KG1 (cell line): ENCODE measurements at places on chromosomes 6 and 20.

DNA sequence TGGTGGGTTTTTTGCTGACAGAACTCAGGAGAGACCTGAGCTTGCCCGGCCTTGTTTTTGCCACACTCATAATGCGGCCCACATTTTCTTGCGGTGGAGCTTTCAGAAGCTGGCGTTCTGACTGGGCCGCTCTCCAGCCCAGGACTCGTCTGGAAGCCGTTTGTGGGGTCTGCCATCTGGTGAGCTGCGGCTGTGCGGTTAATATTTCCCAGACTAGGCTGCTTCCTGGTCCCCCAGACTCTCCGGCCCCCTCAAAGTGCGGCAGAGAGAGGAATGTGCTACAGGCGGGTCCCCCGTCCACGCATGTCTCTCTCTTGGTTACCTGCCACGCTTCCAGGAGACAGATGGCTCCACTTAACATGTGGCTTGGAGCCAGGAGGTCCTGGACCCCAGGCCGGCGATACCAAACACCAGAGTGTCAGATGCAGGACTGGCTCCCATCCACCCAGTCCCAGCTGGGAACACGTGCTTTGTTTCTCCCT, 128.9 kb upstream of the PMEPA1 start:
- no peak for DNase-seq

DNA sequence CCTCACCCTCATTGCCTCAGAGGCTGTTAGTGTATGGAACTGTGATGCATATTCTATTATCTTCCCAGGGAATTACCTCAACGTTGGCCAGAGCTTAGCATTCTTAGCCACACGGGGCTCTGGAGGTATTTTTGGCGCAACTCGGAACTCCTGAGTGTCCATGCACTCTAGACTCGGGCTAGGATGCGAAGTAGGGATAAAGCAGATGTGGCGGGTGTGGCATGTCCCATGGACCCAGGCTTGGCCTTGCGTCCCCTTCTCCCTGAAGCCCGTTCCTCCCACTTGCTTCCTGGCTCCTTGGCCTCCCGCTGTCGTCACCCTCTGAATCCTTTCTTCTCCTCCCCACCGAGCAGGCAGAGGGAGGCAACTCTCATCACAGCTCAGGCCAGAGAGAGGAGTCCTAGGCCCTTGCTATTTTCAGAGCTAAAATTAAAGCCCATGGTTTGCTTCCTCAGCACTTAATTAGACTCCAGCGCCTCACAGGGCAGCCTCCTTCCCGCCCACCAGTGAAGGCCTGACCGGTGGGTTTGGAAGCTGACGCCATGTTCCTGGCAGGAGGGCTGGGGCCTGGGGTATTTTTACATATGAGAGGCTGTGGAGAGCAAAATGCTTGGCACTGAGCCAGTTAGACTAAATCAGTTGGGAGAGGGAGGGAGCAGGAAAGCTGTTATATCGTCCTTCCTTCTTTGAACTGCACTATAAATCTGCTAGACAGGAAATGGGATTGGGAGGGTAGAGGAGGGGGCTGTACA, 138.7 kb downstream of the FOXO3 start:
- DNase-seq, result no peak

GRCh38 chr6:90186026-90186425, 110.6 kb downstream of the BACH2 start:
- DNase-seq, result no peak

DNA sequence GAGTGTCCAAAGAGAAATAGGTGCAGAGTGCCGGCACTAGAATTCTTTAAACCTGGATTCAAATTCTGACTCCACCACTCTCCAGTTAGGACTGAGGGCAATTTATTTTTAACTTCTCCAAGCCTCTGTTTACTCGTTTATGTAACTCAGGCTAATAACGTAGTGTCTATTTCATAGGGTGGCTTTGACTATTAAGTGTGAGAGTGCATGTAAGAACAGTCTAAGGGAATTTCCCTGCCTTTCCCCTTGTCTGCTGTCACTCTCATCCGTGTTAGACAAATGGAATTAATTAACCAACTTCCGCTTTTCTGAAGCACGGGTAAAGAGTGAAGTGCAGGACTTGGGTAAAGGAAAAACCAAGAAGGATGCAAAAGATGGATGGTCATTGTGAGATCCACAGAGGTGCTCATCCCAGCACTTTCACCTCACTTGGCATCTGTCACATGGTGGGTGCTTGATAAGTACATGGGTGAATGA, 4.1 kb upstream of the ZKSCAN8 start:
- DNase-seq, result no peak

DNA sequence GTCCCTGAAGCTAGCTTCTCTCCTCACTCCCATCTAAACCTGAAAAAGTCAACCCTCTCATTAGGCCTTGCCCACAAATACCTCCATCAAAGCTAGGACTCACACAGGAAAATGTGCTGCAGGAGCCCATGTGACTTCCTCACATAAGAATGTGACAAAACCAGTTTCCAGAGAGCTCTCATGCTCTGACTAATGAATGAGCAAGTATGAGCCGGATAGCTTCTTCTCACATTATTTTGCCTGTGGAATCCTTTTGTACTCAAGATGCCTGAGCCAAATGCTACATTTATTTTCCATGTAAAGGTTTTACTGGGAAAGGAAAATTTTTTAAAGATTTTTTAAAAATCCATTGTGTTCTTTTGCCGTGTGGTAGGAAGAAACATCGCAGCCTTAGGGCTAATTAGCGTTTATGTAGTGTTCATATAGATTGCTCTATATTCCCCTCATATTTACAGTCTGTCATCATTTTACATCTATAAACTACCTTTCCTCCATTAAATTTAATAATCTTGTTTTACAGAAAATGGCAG, 68.6 kb upstream of the CCN6 start:
- DNase-seq, result no peak

GRCh38 chr20:62900692-62901584, 25.4 kb downstream of the DIDO1 start:
- no peak for DNase-seq

DNA sequence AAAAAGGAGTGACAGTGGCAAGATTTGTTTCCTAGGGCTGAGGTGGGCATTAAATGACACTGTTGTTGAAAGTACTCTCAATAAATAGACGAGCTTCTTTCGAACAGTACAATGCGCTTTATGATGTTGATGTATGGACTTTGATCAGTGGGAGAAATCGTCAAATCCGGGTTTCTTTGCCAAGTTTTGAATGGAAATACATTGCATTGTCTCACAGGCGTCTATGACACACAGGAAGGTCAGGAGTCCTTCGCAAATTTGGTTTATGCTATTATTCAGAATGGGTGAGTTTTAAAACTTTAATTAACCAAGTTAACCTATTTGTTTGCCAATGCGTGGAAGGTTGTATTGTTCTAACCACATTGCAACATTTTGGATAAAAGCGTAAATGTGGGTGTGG, 547.3 kb upstream of the SLC35B3 start:
- no peak for DNase-seq

GRCh38 chr20:2745936-2746635, 53.5 kb downstream of the EBF4 start:
- no peak for DNase-seq
